ENCODE measurements at places on chromosomes 13 and 19.
A peak's percentile ranks its signal among the peaks of the same experiment; 100 is the strongest.

DNA sequence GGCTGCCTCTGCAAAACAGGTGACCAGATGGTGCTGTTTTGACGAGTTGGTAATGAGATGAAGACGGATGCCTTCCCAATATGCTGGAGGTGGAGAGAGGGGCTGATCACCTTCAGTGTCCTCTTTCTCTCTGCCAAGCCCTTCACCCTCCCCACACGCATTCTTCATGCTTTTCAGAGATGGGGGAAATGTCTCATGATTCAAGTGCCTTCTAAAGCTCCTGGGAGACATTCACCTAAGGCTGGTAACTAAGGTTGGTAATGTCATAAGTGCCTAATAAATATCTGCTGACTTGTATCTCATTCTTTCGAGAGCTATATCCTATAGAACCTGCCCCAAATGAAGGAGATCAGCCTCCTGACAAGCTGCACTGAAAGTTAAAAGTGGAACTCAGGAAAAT, 86.2 kb upstream of the MBNL2 start:
- DNase-seq, result no peak

DNA sequence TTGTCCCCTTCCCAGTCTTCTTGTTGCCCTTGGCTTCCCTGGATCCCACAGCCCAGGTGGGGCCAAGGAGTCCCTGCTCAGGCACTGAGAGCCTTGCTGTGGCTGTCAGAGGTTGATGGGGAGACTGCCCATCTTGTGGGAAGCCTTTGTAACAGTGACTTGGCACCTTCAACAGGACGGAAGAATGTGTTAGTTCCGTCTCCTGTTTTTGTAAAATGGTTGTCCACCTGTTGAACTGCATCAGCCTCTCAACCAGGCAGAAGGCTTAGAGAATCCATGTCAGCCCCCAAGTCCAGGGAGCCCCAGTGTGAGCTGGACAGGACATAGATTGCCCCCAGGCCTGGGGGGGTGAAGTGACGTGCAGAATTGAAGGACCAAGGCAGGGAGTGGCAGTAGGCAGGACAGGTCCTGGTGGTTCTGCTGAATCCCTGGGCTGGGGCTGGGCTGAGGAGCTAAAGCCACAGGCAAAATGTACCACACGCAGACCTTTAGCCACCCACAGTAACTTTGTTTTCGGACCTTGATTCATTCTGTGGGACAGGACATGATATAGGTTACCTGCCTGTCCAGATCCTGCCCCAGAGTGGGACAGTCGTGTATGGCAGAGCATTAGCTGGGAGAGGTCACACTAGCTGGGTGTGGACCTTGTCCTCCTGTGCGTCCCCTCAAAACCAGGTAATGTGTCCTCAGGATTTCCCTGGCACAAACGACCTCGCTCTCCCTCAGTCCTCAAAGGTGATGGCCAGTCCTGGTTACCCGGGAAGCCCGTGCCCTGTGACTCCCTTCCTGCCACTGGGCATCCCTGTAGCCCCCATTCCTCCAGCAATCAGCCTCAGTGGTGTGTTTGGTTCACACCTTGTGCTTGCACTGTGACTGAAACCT, 47.0 kb downstream of the GATAD2A start:
- no peak for DNase-seq

- DNase-seq, result no peak
Measured at GRCh38 chr13:80151016-80151415, 189.9 kb downstream of the SPRY2 start.

GRCh38 chr19:5035793-5036697, 67.1 kb downstream of the KDM4B start:
- no peak for DNase-seq

DNA sequence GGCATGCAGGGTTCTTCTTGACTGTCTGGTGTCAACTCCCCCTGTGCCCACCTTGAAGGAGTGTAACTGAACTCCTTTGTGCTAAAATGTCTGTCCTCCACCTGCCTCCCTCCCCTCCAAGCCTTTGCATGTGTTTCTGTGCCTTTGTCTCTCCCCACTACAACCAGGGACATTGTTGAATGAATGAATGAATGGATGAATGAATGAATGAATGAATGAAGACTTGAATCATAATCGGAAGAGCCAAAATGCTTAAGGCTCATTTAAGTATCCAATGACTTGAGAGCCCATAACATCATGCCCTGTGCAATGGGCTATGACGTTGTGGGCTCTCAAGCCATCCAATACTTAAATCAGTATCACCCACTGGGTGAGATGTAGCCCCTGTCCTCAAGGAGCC, 9.0 kb upstream of the GPR183 start:
- no peak for DNase-seq

- no peak for DNase-seq
Measured at GRCh38 chr13:40494513-40494912, 171.9 kb downstream of the FOXO1 start.

GRCh38 chr13:95246292-95247082, 54.8 kb downstream of the ABCC4 start:
- DNase-seq, result no peak

DNA sequence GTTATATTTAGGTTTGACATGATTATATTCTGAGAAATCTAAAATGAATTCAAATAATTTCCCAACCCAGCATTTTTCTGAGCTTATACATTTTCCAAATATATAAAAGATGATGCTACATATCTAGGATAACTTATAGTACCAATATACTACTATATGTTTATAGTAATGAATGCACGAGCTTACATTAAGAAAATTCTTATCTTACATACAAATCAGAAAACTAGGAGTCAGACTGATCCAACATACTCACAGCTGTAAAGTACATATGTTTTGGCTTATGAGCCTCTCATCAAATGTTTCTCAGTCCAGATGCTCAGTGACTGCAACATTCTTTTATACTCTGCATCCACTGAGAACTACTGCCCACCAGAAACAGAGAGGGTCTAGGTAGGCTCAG, 491.3 kb upstream of the KLF12 start:
- no peak for DNase-seq

GRCh38 chr19:47628078-47628771, 19.3 kb downstream of the BICRA start:
- DNase-seq, result no peak

DNA sequence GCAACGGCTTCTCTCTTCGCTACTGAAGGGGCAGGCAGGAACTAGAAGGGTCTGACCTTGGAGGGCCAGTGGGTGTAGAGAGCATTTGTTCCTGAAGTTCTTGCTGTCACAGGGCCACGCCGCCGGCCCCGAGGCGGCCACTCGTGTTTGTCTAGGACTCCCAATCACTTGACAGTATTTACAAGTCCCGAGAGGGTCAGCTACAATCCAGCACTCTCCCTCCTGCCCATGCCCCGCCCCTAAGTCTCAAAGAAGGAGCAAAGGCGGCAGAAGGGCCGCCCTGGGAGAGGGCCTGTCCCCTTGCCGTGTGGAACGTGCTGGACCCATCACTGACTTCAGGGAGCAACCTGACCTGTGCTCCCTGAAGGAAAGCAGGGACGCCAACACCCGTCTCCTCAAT, 118.5 kb downstream of the STK24 start:
- no peak for DNase-seq

DNA sequence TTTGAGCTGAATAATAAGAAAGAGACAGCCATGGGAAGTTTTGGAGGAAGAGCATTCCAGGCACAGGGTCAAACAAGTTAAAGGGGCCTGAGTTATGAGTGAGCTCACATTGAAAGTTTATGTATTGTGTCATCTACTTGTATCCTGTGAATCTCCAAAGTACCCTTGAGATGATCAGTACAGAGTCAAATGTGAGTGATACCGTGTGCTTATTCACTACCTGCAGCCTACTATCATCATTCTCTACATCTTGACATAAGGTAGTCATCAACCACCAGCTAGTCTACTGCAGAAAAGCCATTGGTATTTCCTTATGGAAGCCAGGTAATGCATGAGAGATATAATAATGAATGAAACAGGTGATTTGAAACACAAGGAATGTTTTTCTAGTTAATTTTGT, 3.0 kb upstream of the KCTD12 start:
- no peak for DNase-seq

- DNase-seq, result peak; percentile 85
Measured at GRCh38 chr13:44306371-44307192, 67.0 kb upstream of the SERP2 start.

- no peak for DNase-seq
Measured at GRCh38 chr19:55116232-55116858, 1.1 kb downstream of the PPP1R12C start.

GRCh38 chr13:75869981-75870380, 233.9 kb downstream of the LMO7 start:
- no peak for DNase-seq

GRCh38 chr13:74027161-74027779, 106.9 kb downstream of the KLF12 start:
- DNase-seq, result no peak

- DNase-seq, result no peak
Measured at GRCh38 chr13:114079601-114080536, 52.6 kb downstream of the RASA3 start.
